ENCODE measurements at places on chromosomes 16 and 17. TPM values are rescaled to one million over a fixed set of nuclear protein-coding genes. Genes with fewer than 3 reads are reported as not detected.

RGS11 gene
- 4.0 TPM for total RNA-seq

SOCS3 gene
- total RNA-seq, result 21.5 TPM

ABCA3 gene
- total RNA-seq, result 13.0 TPM

TLE7 gene
- total RNA-seq, result not detected

PIGW gene
- total RNA-seq, result 4.9 TPM

GRIN2A gene
- total RNA-seq, result 0.26 TPM

CCL23 gene
- not detected for total RNA-seq

GAA gene
- 48.0 TPM for total RNA-seq

CES1 gene
- total RNA-seq, result 5.8 TPM

PLXDC1 gene
- 3.5 TPM for total RNA-seq

SOST gene
- 8.8 TPM for total RNA-seq

NEUROD2 gene
- not detected for total RNA-seq

ATAD5 gene
- 0.79 TPM for total RNA-seq

FOXC2 gene
- 5.0 TPM for total RNA-seq

KCNH6 gene
- not detected for total RNA-seq

GINS2 gene
- total RNA-seq, result 1.2 TPM

P2RX1 gene
- 0.30 TPM for total RNA-seq

ZSCAN10 gene
- not detected for total RNA-seq

PRR29 gene
- 0.20 TPM for total RNA-seq

TBC1D28 gene
- total RNA-seq, result not detected

TRPV2 gene
- total RNA-seq, result 71.5 TPM

IRX5 gene
- total RNA-seq, result 0.98 TPM

HEATR9 gene
- total RNA-seq, result not detected

AGRP gene
- total RNA-seq, result not detected

All from smooth muscle cell of the pulmonary artery (primary cell).